Left lobe of liver (tissue), 2 donors: ENCODE measurements at places on chromosomes 6 and 20. TPM values are rescaled to one million over a fixed set of nuclear protein-coding genes. Genes with fewer than 3 reads are reported as not detected.
A peak's percentile ranks its signal among the peaks of the same experiment; 100 is the strongest.

GRCh38 chr6:24053057-24053456 lies 73.0 kb upstream of the NRSN1 start:
- DNase-seq: no peak

DNA sequence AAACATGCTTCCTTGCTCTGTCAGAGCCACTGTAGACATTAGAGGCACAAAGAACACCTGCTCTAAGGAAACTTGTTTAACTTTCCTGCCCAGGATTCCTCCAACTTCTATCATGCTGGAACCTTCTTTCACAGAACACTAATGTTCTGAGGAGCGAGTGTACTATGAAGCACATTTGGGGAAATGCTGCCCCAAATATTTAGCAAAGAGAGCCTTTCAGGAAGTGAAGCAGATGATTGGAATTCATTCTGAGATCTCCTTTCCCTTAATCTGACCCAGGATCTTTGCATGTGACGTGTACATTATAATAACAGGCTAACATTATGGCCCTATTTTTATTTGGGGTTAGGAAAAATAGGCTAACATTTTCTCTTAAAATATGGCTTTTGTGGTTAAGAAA lies 21.0 kb upstream of the FYN start:
- no peak for DNase-seq

DNA sequence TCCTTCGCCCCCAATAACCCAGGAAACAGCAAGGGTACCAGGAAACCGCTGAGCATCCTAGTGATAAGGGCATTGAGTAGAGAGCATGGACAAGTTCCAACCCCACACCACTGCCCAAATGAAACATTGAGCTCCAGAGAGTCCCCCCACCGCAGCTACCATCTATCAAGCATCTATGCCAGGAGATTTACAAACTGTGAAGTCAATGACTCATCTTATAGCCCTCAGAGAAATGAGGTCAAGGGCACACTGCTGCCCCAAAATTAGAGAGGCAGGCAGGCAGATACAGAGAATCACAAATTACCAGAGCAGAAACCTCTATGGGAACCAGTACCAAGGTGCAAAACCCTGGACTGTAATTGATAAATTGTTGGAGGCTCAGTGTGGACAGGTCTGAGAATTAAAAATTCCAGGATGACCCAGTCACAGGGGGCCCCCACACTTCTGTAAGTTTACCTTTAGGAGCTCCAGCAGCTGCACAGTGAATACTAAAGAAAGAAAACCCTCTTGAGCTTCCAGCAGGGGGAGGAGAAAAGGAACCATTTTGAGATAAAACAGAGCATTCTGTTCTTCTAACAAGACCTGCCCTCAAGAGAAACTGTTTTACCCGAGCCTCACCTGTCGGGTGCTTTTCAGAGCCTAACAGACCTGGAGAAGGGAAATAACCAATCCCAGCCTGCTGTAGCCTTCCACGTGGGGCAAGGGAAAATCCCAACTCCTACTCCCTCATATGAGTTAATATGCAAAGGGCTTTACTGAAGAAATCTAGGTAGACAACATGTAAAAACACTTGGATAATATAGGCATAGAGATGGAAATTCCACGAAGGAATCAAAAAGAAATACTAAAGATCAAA lies 118.0 kb upstream of the ARID1B start:
- no peak for DNase-seq

DNA sequence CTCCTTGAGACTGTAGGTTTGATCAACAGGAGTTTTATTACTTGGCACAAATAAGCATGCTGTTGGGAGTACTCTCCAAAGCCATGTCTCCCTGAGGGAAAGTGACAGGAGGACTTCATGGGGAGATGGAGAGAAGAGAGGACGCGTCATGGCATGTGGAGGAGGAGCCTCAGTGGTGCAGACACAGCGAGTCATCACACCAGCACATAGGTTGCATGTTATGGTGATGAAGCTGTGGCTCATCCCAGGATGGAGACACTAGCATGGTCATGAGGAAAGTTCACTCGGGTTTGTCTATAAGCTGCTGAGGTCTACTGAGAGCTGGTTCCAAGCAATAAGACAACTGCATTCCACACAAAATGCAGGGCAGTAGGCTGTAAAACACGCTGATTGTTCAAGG lies 13.2 kb upstream of the SSTR4 start:
- no peak for DNase-seq

- no peak for DNase-seq
Observed at GRCh38 chr6:7805078-7805849, 79.4 kb downstream of the BMP6 start.

DNA sequence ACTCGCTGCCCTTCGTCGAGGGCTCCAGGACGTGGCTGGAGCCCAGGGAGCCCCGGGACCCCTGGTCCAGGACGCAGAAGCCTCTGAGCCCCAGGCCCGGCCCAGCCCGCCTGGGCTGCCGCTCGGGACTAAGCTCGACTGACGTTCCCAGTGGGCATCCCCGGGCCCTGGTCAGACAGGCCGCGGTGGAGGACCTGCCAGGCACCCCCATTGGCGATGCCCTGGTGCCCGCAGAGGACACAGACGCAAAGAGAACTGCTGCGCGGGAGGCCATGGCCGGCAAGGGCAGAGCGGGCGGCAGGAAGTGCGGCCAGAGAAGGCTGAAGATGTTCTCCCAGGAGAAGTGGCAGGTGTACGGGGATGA lies 28.9 kb downstream of the ZNF831 start:
- DNase-seq: no peak

GRCh38 chr6:33577106-33577535 lies 3.0 kb downstream of the BAK1 start:
- peak; percentile 60 for DNase-seq

DNA sequence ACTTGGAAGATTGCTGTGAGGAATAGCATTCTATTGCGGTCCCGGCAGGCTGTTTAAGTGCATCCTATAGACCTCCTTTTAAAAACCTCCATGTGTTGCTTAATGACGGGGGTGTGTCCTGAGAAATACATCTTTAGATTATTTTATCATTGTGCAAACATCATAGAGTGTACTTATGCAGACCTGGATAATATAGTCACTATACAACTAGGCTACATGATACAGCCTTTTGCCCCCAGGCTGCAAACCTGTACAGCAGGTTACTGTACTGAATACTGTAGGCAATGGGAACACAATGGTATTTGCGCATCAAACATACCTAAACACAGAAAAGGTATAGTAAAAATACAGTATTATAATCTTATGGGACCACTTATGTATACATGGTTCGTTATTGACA lies 175.6 kb downstream of the RNF144B start:
- no peak for DNase-seq

GRCh38 chr20:59790346-59790745 lies 143.1 kb downstream of the SYCP2 start:
- no peak for DNase-seq

DNA sequence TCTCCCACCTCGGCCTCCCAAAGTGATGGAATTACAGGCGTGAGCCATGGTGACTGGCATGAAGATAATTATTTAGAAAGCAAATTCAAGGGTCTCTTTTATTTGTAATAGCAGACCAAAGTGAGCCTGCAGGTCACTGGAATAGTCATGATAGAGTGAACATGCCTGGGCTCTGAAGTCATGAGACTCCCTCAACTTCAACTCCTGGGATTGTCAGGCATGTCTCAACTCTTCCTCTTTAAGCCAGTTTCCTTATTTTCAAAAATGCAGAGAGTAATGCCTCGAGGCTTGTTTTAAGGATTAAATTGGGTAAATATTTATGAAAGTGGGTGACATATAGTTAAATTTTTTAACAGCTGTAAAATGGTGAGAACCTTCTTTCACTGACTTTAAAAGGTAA lies 22.7 kb upstream of the HECA start:
- DNase-seq: no peak

- DNase-seq: no peak
Observed at GRCh38 chr20:22339091-22339881, 245.1 kb downstream of the FOXA2 start.

DNA sequence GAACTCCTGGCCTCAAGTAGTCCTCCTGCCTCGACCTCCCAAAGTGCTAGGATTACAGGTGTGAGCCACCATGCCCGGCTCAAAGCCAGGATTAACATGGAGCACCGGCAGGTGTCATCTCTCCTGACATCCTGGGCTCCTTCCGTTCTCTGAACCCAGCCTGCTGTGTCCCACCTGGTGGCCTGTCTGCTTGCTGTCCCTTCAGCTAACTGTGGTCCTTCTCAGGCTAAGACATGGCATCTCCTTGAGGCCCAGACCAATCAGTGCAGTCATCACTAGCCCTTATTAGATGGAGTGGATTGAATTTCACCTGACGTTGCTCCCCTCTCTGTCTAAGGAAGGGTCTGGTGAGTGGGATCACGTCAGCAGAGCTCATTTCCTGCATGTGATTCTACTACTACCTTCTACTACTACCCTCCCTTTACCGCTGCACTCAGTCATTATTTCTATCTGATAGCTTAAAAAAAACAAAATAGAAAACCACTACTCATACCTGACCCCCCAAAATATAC lies 28.0 kb upstream of the SYNJ2 start:
- no peak for DNase-seq

- no peak for DNase-seq
Observed at GRCh38 chr20:57040924-57041323, 225.5 kb downstream of the BMP7 start.

- DNase-seq: no peak
Observed at GRCh38 chr6:43246301-43247113, 3.2 kb downstream of the TTBK1 start.

- DNase-seq: no peak
Observed at GRCh38 chr6:44641344-44642031, 254.0 kb downstream of the CDC5L start.

- no peak for DNase-seq
Observed at GRCh38 chr20:57080796-57081195, 185.6 kb downstream of the BMP7 start.

GRCh38 chr6:99875068-99875467 lies 119.0 kb downstream of the MCHR2 start:
- DNase-seq: no peak

GRCh38 chr20:32777177-32777956 lies 15.2 kb downstream of the DNMT3B start:
- peak; percentile 90 for DNase-seq

DNA sequence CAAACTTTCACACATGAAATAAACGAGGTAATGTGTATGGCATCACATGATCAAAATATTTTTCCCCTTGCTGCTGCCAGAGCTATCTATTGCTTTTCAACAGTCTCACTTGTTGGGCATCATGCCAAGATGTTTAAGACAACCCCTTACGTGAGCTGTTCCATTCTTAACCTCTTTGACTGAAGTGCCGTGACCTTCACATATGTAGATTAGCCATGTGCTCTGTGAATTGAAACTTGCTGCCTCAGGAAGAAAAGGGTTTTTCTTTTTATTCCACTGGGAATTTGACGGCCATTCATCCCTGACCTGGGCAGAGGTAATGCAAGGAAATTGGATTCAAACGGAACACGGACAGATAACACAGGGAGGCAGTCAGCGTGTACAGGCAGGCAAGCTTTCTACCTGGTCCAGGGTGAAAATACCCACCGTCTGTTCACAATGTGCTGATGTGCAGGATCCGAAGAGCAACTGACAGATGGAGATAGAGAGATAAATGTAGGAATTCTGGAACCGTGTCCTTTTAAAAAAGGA lies 14.2 kb downstream of the ARID1B start:
- no peak for DNase-seq

DNA sequence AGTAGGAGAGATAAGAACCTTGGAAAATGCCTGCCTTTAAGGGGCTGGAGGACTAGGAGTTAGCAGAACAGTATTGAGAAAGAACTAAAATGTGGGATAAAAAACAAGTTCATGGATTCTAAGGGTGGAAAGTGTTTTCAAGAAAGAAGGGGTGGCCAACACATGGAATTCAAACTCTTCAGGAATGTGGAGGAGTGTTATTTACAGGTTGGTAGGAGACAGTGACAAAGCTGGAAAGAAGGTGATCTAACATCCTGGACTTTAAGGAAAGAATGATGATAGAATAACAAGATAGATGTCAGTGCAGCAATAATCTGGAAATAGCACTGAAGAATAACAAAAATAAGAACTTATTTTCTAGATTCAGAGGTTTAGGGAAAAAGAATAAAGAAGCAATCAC lies 54.0 kb upstream of the TNFRSF21 start:
- DNase-seq: no peak

DNA sequence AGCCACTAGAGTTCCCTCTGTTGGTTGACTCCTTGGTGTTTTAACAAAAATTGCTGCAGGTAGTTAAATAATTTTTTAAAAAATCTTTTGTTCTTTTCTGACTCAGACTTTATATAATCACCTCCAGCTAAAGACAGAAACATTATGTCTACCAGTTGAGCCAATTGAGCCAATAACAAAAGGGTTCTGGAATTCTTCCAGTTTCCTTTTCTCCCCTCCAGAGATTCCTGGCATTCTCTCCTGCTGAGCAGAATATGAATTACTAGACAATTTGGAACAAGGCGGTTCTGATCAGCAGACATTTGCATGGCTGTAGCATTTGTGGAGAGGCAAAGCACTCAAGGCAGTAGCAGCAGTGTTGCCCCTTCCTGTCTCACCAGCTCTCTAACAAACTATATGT lies 144.0 kb upstream of the SLC35B3 start:
- no peak for DNase-seq

DNA sequence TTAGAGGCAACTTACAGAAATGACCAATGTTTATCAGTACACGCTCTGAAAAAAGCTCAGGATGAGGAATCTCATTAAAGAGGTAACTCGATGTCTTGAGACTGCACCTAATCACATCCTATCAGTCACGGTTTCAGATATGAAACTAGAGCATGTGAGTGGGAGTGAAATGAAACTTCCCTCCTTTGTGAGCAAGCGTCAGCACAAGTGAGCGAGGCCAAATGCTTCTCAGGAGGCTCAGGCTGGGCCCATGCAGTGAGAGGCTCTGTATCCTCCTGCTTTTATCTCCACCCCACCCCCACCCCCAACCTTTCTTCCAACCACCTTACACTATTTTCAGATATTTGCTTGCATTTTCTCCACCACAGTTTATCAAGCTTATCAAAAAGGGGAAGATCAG lies 140.8 kb upstream of the RIMS1 start:
- no peak for DNase-seq

GPX5 gene
- not detected for total RNA-seq

DLK2 gene
- not detected for total RNA-seq

SIRPB1 gene
- total RNA-seq: 0.40 TPM

PTP4A1 gene
- total RNA-seq: 118 TPM

MOXD1 gene
- total RNA-seq: 0.28 TPM

RCAN2 gene
- 1.2 TPM for total RNA-seq

TREML2 gene
- total RNA-seq: 0.08 TPM

SEMG1 gene
- not detected for total RNA-seq

MYT1 gene
- total RNA-seq: not detected

STK38 gene
- 13.5 TPM for total RNA-seq

VIP gene
- 0.15 TPM for total RNA-seq

FAM217A gene
- total RNA-seq: not detected

OR2B6 gene
- not detected for total RNA-seq
